ENCODE measurements at places on chromosomes 6 and 20. TPM values are rescaled to one million over a fixed set of nuclear protein-coding genes. Genes with fewer than 3 reads are reported as not detected.

DNA sequence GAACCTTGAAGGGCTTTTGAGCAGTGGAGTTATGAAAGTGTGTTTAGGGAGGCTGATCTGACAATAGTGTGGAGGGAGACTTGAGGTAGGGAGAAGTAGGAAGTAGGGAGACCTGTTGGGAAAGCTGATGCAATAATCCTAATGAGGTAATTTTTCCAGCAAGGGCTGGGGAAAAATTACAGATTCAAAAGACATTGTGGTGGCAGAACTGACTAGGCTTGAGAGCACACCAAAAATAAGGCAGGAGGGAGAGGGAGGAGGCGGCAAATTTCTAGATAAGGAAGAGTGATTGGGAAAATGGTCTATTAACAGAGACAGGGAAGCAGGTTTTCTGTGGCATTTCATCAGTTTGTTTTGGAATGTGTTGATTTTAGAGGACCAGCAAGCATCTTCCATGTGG is 5.5 kb downstream of the PRRT1 start:
- DNase-seq = no peak

GRCh38 chr6:56732517-56732916 is 89.8 kb upstream of the DST start:
- DNase-seq = no peak

DNA sequence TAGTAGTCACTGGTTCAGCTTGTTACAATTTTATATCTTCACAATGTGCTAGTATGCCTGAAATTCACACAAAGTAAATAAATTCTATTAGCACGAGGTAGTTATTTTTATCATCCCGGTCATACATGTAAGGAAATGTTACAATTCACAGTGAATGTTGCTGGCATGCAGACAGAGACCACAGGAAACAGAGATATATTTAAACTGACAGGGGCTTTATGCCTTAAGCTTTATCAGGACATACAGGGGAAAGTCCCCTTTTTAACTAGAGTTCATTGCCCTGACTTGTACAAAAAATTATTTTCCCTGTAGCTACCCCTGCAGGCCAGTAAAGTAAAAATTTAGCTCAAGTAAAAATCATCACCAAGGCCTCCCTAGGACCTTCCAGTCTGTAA is 712.0 kb upstream of the NRSN1 start:
- DNase-seq = no peak

DNA sequence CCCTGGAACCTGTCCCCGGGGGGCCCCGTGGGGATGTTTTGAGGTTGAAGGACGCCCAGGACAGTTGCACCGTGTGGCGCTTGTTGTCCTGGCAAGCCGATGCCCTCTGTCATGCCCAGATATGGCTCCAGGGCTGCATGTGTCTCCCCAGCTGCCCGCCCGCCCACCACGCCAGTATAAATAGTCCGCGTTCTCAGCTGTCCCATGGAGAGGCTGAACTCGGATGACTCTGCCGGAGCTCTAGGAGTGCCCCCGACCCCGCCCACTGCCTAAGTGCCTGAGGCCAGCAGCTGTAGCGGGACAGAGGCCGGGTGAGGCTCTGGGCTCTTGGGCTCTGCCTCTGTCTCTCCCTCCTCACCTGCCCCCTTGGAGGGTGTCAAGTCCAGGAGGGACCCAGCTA is 83.0 kb upstream of the GATA5 start:
- no peak for DNase-seq

DNA sequence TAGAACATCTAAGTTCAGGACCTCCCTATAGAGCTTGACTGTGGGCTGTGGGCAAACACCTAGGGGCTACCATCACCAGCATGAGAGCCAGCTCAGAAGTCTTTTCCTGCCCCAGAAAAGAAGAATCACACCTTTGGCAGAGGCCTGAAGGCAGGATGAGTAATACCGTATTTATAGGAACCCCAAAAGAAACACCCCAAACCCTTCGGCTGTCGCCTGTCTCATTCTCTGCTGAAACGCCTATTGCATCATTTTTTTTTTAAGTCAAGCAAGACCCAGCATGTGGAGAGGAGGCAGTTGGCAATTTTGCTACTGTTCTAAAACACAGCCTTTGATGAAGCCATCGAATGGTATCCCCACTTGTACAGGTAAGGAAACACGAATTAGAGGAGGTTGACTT is 436.4 kb downstream of the TFAP2A start:
- DNase-seq = no peak

DNA sequence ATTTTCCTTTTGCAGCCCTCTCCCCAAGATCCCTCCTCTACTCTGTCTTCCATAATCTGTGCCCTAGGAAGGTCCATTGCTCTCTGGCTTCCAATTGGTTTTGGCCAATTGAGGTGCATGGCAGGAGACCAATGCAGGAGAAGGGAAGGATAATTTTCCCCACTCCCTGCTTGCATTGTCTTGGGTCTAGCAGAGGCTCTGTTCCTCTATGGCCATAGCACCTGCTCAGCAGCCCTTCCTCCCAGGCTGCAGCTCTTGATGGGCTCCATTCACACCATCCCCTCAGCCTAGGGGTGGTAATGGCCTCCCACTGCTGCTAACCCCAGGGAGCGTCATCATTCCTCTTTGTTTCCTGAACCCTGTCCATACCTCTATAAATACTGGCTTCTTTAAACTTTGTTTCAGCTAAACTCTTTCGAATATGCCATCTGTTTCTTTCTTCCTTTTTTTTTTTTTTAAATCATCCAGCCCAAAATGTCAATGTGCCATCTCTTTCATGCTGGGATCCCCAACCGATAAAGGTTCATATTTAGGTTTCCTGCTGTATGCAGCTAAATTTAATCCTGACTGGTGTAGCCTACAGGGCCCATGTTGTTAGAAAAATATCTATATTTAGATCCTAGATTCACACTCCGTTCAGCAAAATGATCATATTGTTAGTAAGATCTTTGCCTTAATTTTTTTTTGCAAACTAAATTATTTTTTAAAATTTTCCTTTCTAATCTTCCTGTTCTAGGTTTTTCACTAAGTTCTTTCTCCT is 63.8 kb downstream of the HECA start:
- DNase-seq = no peak

DNA sequence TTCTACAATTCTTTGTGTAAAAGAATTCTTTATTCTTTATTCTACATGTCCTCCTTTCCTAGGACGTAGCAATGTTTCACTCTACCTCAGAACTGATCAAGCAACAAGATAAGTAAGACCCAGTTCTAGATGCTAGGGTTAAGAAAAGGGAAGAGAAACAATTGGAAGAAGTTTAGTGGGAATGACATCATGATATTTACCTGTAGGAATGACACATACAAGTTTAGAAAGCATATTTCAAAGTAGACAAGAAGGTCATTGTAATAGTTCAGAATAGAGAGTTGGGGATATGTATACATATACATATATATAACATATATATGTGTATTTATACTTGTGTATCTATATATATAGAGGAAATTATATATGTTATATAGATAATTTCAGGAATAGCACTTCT is 43.4 kb upstream of the LRRC1 start:
- DNase-seq = no peak

GRCh38 chr6:153526479-153526878 is 395.4 kb upstream of the RGS17 start:
- DNase-seq = no peak

- no peak for DNase-seq
Observed at GRCh38 chr20:54107181-54107580, 36.8 kb upstream of the BCAS1 start.

DNA sequence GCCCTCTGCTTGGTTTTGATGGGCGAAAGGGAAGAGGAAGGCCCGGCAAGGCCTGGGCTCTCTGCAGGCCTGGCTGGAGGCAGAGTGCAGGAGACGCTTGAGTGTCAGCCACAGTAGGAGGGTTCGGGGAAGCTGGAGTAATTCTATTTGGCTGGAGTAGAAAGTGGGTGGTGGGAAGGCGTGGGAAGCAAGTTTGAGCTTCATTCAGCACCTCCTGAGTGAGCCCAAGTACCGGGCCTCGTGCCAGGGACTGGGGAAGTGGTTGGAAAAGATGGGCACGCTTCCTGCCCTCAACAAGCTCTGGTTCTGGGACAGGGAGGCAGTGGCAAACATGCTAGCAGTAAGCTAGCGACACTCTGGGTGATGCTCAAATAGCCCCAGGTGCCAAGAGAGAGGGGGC is 72.5 kb downstream of the DLGAP4 start:
- DNase-seq = no peak

GRCh38 chr6:99602520-99603420 is 3.9 kb upstream of the PRDM13 start:
- DNase-seq = no peak

DNA sequence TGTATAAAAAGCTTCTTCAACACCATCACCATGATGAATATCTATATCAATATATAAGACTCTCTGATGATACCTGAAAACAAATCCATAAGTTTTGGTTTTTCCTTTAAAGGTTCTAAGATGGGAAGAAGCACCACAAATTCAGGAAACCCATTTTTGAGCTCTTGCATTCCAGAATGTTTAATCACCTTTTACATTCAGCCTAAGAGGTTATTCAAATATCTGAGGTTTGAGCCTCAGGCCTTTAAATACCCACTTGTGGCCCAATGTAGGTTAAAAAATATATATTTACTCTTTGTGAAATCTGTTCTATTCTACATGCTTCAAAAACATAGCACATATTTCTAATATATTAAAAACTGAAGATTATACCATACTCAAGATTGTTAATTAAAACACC is 17.6 kb downstream of the HDAC2 start:
- DNase-seq = no peak

DNA sequence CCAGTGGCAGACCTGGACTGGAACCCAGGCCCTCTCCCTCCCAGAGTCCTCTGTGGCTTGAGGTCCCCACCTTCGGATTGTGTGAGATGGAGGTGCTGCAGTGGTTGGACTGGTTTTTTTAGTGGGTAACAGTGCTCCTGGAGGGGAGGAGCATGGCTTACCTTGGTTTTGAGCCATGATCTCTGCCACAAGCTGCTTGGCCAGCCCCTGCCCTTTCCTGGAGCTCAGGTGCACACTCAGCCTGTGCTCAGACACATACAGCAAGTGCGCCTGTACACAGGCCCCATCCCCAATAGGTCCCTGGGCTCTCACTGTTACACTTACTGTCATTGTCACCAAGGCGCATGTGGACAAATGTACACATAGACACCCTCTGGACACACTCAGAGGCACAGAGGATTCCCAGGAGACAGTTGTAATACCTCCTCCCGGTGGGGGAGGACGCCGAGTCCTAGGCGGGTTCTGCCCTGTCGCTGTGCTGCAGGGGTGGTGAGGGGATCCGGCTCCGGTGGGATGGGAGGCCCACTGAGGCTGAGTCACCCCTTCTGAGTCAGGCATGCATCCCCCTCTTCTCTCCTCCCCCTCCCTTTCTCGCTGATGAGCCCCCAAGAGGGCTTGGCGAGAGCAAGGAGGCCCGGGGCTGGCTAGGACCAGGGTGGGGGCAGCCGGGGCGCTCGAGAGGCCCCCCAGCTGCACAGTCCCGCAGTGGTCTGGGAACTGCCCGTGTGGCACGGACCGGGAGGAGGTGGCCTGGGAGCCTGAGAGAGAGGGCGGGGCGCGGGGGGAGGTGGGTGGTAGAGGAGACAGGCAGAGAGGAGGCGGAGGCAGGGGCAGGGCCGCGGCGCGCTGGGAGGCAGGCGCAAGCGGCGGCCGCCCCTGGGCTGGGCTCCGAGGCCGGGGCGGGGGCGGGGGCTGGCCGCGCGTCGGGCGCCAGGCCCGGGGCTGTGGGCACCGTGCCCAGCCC is 522 bp upstream of the EPB41L1 start:
- DNase-seq = no peak

- no peak for DNase-seq
Observed at GRCh38 chr6:18100296-18100695, 22.2 kb downstream of the NHLRC1 start.

GRCh38 chr6:53310771-53311585 is 37.8 kb downstream of the ELOVL5 start:
- no peak for DNase-seq

DNA sequence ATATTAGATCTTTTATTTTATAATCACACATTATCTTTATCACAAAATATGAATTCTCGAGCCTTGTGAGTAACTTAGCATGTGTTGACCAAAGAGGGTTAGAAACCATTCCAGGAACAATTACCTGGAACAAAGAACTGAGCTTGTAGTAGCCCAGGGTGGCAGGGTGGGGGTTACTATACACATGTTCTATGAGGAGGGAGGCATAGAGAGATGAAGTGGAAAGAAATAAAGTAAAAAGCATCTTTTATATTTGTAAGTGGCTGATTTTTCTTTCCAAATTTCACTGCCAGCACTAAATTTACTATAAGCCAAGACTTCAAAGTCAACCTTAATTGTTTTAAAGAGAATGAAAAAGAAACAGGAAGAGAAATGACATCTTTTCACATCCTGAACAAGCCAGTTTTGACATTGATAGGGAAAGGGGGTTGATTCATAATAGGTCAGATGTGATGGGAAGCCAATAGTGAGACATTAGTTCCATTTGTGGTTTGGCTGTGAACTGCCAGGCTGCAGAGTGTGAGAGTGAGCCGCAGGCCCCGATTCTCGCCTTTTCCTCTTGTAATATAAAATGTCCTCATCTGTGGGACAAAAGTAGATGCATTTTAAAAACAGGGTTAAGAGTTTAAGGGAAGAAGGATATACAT is 52.7 kb upstream of the MYB start:
- DNase-seq = peak; percentile 37

- DNase-seq = no peak
Observed at GRCh38 chr20:63497946-63498935, 642 bp downstream of the EEF1A2 start.

GRCh38 chr6:54613596-54613995 is 233.0 kb upstream of the FAM83B start:
- DNase-seq = no peak

DNA sequence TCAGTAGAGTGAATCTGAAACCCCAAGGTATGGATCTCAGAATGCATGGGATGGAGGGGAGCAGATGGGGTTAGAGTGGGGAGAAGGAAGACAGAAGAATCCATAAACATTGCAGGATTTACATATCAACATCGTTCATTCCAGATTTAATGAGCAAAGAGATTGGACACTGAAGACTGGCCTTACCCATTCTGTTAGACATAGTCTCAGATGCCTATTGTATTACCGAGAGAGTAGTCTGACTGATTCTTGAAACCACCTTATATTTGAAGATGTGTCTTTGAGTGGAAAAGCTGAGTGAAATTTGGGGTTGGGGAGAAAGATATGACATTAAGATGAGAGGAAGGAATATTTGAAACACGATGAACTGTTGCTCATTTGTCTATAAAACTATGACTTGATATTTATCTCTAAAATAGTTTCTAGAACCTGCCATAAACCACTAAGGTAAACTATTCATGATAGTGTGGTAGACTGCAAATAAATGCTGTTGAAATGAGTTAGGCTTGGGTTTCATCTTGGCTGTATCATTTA is 5.7 kb downstream of the HLA-DRA start:
- no peak for DNase-seq

GRCh38 chr6:41940759-41941279 is 789 bp downstream of the CCND3 start:
- peak; percentile 64 for DNase-seq

Gene RAB32
- total RNA-seq = 0.22 TPM

Gene TXLNB
- total RNA-seq = 0.41 TPM

Gene WFDC5
- not detected for total RNA-seq

Gene MLN
- not detected for total RNA-seq

Gene TNFRSF6B
- total RNA-seq = 0.64 TPM

Gene HEY2
- 0.16 TPM for total RNA-seq

Gene ATP6V1G2
- 5.7 TPM for total RNA-seq
